Epithelial cell of proximal tubule (primary cell): ENCODE measurements at places on chromosomes 16 and 17.

DNA sequence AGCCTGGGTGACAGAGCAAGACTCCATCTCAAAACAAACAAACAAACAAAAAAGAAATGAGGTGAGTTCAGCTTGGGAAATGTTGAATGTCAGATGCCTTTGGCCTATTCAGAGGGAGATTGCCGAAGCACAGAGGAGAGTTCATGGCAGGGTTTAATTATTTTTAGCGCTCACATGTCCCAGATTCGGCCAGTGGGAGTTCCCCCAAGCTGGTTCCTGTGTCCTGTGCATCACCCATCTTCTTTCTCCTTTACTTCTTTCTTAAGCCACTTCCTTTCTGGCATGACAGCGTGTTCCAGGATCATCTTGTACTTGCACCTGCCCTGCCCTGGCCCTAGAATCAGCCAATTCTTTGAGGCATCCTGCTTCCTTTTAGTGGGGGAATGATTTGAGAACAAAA is 9.2 kb downstream of the MPV17L start:
- DNase-seq, result no peak

GRCh38 chr17:76623271-76624146 is 20.0 kb downstream of the ST6GALNAC1 start:
- DNase-seq, result peak; percentile 52

GRCh38 chr16:15963307-15963910 is 14.0 kb downstream of the ABCC1 start:
- no peak for DNase-seq

DNA sequence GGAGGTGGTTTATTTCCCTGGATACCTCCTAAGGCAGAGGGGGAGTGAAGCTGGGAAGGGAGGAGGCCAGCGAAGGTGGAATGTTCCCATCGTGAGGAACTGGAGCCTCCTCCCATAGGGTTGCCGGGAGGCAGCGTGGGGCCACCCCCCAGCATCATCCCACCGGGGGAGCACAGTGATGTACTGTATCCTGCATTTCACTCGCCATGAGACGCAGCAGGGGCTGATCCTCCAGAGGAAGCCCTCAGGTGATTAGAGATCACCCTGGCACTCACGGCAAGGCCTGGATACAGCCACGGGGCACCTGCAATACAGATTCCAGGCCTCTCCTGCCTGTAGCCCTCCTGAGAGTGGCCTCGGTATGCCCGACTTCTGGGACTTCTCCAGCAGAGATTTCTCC is 25.5 kb upstream of the BEAN1 start:
- DNase-seq, result no peak

DNA sequence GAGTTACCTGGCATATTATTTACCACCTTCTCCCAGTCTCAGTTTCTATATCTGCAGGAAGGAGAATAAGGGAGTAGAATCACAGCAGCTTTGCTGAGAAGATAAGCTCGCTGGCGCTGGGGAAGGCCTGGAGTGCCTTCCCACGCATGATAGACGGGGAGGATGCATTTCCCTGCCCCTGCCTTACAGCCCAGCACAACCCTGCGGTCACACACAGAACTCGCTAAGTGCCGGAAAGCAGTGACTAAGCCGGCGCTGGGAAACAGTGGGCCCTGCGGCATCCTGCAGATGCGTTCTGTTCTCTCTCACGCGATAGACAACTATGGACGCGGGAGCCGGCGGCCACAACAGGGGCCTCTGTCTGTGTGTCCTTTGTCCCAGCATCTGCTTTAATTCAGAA is 4.8 kb downstream of the CA5A start:
- no peak for DNase-seq

- DNase-seq, result no peak
These were observed 3.3 kb upstream of the COG1 start for GRCh38 chr17:73189417-73190099.

DNA sequence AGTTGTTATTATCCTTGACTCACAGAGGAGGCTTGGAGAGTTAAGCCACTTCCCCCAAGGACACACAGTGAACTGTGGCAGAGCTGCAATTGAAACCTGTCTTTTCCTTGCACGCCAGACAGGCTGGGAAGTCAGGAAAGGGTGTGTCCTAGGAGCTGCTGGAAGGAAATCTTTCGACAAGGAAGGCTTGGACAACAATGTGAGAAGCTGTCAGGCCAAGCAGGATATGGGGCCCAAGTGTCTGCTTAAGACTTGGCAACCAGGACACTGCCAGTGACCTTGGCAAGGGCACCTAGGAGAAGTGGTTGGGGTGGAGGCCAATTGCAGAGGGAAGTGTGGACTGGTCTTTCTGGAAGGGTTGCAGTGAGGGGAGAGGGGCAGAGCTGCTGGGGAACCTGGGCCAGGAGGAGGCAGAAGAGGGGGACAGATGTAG is 2.1 kb upstream of the CAMKK1 start:
- DNase-seq, result no peak

GRCh38 chr17:77453613-77454241 is 313.0 kb downstream of the SEC14L1 start:
- DNase-seq, result no peak

- DNase-seq, result no peak
These were observed 55.3 kb downstream of the MYH13 start for GRCh38 chr17:10317543-10317834.
